A673 (cell line): ENCODE measurements at places on chromosomes 12 and 14.

GRCh38 chr12:92602930-92603623, 99.7 kb upstream of the PLEKHG7 start:
- H3K4me3 ChIP-seq = no peak overlapping the region
- no peaks in the 10 kb centered on the region for H3K27me3 ChIP-seq
- H3K36me3 ChIP-seq = no peaks in the 10 kb centered on the region
- no peak for DNase-seq

GRCh38 chr12:98373025-98373554, 142.3 kb upstream of the TMPO start:
- DNase-seq = peak; percentile 89
- H3K4me3 ChIP-seq = no peak overlapping the region
- peaks cover 47% of the 10 kb centered on the region for H3K4me1 ChIP-seq
- H3K27me3 ChIP-seq = no peaks in the 10 kb centered on the region
- no peaks in the 10 kb centered on the region for H3K36me3 ChIP-seq

DNA sequence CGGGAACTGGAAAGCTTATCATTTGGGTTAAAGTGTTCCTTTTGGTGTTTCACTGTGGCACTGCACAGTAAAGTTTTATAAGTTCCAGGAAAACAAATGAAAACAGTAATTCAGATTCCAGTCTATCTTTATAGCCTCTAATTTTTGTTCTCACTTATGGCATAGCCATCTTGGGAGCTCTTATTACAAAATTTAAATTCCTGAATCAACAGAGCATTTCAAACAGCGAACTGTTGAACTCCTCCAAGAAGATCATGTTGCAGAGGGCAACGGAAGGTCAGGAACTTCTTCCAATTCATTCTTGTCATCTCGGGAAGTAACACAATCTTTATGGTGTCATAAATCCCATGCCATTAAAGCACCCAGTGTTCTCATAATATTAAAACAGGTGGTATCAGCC, 229.1 kb downstream of the KCNC2 start:
- H3K4me1 ChIP-seq = no peaks in the 10 kb centered on the region
- DNase-seq = peak; percentile 26
- no peaks in the 10 kb centered on the region for H3K27me3 ChIP-seq

DNA sequence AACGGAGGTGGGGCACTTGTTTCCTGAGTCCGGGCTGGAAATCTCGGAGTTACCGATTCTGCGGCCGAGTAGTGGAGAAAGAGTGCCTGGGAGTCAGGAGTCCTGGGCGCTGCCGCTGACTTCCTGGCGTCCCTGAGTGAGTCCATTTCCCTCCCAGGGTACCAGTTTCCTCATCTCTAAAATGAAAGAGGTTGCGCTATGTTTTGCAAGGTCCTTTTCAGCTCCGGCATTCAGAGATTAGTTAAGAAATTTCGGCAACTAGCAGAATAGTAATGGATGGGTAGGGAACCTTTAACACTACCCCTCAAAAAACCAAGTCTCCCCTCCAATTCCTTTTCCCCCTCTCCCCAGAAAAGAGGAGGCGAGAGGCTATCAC, 724 bp downstream of the BLOC1S1 start:
- H3K4me1 ChIP-seq = peaks cover 40% of the 10 kb centered on the region
- peak overlapping the region; percentile 95 for H3K27ac ChIP-seq
- peak overlapping the region; percentile 91 for H3K4me3 ChIP-seq

DNA sequence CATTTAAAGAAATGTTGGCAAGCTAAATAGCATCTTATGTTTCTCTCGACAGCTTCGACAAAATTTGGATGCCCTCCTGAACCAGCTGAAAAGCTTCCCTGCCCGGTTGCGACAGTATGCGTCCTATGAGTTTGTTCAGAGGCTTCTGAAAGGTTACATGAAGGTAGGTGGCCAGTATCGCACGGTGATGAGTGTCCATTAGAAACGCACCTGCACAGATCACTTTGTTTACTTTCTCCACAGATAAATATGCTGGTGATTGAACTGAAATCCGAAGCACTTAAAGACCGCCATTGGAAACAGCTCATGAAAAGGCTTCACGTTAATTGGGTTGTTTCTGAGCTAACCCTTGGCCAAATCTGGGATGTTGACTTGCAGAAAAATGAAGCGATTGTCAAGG, 36.5 kb downstream of the DYNC1H1 start:
- no peak overlapping the region for H3K27ac ChIP-seq
- H3K36me3 ChIP-seq = peaks cover 96% of the 10 kb centered on the region
- H3K4me1 ChIP-seq = no peaks in the 10 kb centered on the region
- H3K4me3 ChIP-seq = no peak overlapping the region

- no peaks in the 10 kb centered on the region for H3K4me1 ChIP-seq
- no peak for DNase-seq
- H3K4me3 ChIP-seq = no peak overlapping the region
- no peak overlapping the region for H3K27ac ChIP-seq
- H3K27me3 ChIP-seq = no peaks in the 10 kb centered on the region
Observed at GRCh38 chr12:64395739-64396138, 5.2 kb upstream of the C12orf56 start.

DNA sequence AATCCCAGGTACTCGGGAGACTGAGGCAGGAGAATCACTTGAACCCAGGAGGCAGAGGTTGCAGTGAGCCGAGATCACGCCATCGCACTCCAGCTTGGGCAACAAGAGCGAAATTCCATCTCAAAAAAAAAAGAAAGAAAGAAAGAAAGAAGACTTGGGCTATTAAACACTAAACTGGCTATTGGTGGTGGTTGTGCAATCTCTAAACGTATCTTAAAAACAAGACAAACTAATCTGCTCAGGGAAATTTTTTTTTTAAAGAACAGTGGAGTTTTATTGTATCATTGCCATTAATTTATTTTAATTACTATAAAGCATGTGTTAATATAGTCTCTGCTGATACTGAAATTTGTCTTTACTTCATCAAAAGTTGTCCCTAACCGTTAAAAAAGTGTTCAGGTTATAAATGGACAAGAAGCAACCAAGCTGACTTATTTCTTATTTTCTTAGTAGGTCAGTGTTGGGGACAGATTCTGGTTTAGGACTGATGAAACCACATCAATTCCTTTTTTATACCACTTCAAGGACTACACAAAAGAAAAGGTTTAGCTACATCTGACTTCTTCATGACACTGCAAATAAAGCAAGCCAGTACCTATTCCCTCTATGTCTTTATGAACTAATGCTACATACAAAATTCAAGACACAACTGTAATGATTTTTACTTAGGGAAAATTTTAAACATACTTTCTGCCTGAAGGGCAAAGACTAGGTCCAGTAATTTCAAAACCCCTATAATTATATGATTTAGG, 68.7 kb upstream of the KRAS start:
- H3K27ac ChIP-seq = no peak overlapping the region
- no peaks in the 10 kb centered on the region for H3K36me3 ChIP-seq
- H3K4me3 ChIP-seq = no peak overlapping the region
- DNase-seq = no peak

DNA sequence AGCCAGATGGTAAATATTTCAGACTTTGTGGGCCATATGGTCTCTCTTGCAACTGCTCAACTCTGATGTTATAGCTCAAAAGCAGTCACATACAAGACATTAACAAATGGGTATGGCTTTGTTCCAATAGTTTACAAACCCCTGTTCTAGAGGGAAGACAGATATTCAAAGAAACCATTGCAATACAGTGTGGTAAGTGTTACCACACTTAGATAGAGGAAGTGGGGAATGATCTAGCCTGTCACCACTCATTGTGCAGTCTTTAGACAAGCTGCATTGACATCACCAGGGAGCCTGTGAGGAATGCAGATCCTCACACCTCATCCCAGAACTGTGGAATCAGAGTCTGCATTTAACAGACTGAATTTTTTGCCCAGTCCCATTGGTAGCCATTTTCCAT, 80.0 kb upstream of the RGS6 start:
- no peaks in the 10 kb centered on the region for H3K27me3 ChIP-seq
- no peak overlapping the region for H3K27ac ChIP-seq
- no peak overlapping the region for H3K4me3 ChIP-seq
- H3K36me3 ChIP-seq = no peaks in the 10 kb centered on the region
- peaks cover 16% of the 10 kb centered on the region for H3K4me1 ChIP-seq
